ENCODE measurements at places on chromosomes 4 and X. TPM values are rescaled to one million over a fixed set of nuclear protein-coding genes. Genes with fewer than 3 reads are reported as not detected.

The PPP4R3C gene
- total RNA-seq: 2.7 TPM

The OSTC gene
- total RNA-seq: 54.5 TPM

The SPANXA1 gene
- not detected for total RNA-seq

The EDNRA gene
- total RNA-seq: 12.3 TPM

The TLL1 gene
- total RNA-seq: 0.94 TPM

DNA sequence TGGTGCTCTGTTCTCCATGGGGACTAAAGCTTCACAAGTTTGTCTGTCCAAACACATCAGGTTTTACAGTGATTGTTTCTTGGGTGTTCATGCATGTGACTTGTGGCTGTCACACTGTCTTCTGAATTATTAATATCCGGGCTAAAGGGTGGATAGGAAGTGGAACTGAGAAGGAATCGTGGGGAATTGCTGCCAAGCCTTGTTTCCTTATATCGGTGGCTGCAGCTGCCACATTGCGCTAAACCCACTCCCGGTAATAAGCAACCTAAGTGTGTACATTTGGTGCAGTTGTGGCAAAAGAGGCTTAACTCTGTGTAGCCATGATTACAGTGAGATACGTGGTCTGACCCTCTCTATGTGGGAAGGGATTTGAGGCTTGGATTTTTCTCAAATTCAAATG, 30.7 kb downstream of the SEPTIN11 start:
- DNase-seq: no peak

- DNase-seq: no peak
These were observed 58.4 kb upstream of the TMEM150C start for GRCh38 chr4:82620126-82620735.

GRCh38 chrX:150664290-150664689, 28.9 kb upstream of the MTMR1 start:
- peak; percentile 67 for DNase-seq

- peak; percentile 74 for DNase-seq
These were observed 11.3 kb upstream of the ANOS1 start for GRCh38 chrX:8743126-8743732.

DNA sequence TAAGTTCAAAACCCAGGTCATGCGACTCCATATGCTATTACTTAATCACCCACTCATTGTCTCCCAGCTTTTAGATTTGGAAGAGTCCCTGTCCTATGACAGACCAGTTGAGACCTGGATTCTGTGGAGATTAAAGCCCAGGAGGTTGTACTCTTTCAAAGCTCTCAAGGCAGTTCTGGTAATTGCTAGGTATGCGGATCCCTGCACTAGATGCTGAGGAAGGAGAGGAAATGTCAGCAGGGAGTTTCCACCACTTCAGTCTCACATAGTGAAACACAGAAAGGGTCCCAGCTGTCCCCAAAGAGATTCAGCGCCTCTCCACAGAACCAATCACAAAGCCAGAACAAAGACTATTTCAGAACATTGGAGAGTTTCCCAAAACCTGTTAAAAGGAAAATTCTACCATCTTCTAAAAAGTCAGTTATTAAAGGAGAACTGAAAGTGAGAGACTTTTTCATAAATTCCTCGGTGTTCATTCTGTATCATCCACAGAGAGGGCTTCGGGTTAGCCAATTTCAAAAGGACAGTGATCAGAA, 53.4 kb downstream of the IRF2 start:
- DNase-seq: no peak

DNA sequence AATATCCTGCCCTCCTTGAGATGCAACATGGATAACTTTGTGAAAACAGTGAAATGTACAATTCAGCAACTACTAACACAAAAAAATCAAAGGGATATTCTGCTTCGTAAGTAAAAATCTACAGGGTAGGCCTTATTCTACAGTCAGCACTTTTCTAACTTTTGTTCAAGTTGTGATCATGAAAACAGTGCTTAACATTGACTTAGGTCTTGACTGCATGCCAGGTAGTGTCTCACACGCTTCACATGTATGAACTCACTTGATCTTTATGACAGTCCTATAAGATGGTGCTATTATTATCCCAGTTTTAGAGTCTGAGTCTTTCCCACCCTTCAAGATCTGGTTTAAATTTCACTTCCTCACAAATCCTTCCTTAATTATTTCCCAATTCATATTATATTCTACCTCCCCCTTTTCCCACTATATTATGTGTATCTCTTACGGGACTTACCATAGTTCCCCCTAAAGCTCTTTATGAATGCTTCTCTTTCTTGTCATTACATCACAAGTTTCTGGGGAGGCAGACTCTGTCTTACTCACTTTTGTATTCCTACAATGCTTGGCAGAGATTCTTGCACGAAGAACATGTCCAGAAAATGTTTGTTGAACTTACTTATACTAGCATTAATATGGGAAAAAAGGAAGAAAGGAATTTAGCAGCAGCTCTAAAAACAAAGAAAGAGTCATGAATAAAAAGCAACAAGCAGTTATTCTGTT, 179.8 kb downstream of the SCFD2 start:
- no peak for DNase-seq

- DNase-seq: no peak
These were observed 110.6 kb downstream of the ANK2 start for GRCh38 chr4:113159942-113160545.

DNA sequence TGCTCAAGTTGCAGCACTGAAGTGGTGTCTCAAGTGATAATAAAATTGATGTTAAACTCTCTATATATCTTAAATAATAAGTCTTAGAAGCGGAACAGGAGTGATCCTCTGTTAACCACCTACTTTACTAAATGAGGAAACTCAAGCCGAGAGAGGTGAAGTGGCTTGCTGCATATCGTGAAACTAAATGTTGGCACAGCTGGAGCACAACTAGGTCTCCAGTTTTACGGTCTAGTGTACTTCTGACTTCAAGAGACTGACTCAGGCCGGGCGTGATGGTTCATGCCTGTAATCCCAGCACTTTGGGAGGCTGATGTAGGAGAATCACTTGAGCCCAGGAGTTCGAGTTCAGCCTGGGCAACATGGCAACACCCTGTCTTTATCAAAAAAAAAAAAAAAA, 35.5 kb upstream of the PLS3 start:
- no peak for DNase-seq

DNA sequence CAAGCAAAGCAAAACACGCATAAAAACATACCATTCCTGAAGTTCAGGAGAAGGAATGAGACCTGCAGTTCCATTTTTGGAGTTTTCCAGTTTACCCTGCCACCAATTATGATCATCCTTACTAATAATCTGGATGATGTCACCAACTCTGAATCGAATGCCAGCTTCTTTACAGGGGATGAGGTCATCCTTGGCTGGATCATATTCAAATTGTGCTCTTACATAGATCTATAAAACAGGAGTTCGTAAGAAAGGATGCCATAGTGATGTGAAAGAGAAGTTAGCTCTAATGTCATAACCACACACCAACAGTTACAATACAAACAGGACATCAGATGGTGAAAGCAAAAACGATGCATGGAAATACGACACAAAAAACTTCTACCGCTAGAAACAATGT, 106.5 kb downstream of the NYX start:
- DNase-seq: no peak

GRCh38 chr4:54843106-54843505, 185.3 kb downstream of the KIT start:
- DNase-seq: no peak

DNA sequence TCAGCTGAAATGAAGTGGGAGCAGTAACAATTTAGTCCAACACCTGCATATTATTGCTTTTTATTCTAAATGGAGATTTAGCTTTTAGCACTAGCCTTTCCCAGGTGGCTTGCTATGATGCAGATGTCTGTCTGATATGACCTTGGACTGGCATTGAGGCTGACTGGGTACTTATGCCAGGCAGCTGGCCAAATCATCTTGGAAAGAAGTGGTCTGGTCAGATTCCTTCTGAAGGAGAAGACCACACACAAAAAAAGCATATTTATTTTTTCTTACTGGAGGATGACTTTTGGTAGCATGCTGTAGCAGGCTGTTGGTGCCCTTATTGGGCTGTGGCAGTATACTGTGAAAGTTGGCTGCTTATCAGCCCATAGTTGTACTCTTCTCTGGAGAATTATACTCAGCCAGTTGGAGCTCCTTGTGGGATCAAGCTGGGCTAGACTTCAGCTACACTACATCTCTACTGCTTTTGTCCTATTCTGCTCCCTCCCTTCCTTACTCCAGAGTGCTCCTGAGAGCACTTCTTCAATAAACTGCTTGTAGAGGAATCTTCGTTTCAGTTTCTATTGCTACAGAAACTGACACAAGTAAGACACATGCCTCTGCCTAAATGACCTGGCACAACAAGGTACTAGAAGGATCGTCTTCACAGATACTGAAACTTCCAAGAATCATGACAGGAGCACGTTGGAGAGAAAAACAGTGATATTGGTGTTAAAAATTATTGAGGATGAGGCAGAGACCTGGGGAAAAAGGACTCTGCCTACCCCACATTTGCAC, 196.8 kb upstream of the RPS6KA3 start:
- no peak for DNase-seq

GRCh38 chrX:117854806-117855205, 261.8 kb downstream of the KLHL13 start:
- no peak for DNase-seq

- DNase-seq: no peak
These were observed 65.2 kb downstream of the PRDM5 start for GRCh38 chr4:120857312-120857711.

DNA sequence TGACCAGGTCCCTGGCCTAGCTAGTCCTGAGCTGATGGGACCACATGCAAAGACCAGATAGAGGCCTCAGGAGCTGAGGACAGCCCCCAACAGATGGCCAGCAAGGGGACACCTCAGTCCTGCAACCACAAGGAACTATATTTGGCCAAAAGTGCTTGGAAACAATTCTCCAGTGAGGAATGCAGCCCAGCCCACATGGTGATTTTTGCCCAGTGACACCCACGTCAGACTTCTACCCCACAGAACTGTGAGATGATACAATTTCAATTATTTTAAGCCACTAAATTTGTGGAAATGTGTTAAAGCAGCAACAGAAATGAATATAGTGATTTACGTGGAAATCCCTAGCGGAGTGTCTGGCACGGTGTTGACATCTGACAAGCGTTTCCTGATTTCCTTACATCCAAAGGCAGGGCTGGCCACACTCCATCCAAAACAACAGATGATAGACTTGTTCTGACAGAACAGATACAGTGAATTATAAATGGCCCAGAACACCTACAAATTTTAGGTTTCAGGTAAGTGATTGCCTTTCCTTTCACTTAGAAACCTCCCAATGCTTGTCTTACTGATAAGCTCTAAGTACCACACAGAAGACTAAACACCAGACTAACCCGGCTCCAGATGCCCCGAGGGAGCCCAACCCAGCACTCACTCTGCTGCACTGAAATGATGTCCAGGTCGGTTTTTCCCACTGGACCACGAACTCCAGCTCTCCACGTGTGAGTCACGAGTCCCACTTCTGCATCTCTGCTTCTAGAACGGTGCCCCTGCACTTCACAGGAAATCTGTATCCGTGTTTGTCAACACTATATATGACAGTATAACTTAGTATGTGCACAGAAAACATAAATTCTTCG, 5.8 kb downstream of the AFAP1 start:
- DNase-seq: no peak

DNA sequence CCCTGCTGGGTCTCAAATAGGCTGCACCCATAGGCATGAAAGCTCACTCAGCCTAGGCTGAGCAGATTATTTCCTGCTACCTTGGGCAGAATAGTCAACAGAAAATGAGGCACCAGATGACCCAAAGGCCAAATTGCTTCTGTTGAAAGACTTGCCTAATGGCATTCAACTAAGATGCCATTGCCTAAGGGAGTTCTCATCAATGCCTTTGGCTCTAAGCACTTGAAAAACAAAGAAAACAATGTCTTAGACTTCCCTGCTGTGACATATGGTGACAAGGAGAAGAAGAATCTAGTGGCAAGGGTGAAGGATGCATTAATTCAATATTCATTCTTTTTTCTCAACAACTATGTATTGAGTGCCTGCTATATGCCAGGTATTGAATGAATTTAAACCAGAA, 25.7 kb upstream of the PCDH19 start:
- DNase-seq: no peak

- DNase-seq: peak; percentile 53
These were observed 45.8 kb upstream of the CLCN4 start for GRCh38 chrX:10110984-10111363.

DNA sequence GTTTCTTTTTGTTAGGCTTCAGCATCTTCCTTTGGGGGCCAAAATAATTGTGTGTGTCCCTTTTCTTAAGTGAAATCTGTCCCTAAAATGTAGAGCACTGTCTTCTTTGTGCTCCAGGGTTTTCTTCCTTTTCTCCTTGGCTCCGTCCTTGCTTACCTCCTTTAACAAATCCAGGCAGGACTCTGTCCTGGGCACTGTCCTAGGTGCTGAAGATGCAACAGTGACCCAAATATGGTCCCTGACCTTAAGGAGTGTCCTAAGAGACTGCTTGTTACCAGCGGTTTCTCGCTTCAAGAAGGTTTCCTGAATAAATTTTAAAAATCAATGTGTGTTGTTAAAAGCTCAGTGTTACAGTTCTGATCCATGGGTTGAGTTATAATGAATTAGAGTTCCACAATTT, 471.8 kb downstream of the KCNIP4 start:
- DNase-seq: no peak

DNA sequence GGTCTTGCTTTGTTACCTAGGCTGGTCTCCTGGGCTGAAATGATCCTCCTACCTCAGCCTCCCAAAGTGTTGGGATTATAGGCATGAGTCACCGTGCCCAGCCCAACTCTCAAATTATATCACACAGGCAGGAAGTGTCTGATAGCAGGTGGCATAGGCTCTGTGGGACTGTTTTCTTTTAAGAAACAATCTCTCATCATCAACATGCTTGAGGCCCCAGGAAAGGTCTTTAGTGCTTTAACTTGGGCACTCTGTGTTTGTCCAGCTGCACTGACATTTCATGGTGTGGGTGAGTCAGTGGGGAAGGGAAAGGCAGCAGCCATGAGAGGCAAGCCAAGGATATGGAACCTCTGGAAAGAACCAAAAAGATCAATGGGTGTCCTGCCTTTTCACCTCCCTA, 88.1 kb upstream of the TSPAN5 start:
- DNase-seq: no peak

GRCh38 chrX:42832764-42833549, 55.0 kb upstream of the PPP1R2C start:
- DNase-seq: no peak

DNA sequence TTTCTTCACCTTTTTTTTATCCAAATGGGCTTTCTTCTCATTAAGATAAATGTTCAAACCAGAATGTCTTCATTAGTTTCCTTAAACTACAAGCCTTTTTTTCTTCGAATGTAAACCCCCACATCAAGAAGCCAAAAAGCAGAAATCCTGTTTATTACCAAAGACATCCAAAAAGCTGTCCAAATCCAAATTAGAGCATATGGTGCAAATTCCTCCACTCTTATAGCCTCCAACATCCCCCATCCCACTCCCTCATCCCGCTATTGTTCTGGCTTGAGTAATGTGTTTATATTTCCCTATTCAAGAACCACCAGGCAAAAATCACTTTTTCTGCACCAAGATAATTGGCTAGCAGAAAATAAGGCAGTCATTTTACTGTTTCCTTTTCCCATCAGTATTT, 315.1 kb upstream of the ADGRL3 start:
- no peak for DNase-seq

GRCh38 chrX:39613482-39613995, 484.2 kb downstream of the BCOR start:
- DNase-seq: no peak

All from testis (tissue), 5 donors.